G401 (cell line): ENCODE measurements at places on chromosomes 11 and 22. TPM values are rescaled to one million over a fixed set of nuclear protein-coding genes. Genes with fewer than 3 reads are reported as not detected.

RAB38 gene
- 0.17 TPM in 1 of 2 replicates, not detected in the other for total RNA-seq

RASD2 gene
- not detected in 2 replicates for total RNA-seq

FAT3 gene
- under 0.01 TPM in 1 of 2 replicates, not detected in the other for total RNA-seq

ALDH3B2 gene
- not detected in 2 replicates for total RNA-seq

DNA sequence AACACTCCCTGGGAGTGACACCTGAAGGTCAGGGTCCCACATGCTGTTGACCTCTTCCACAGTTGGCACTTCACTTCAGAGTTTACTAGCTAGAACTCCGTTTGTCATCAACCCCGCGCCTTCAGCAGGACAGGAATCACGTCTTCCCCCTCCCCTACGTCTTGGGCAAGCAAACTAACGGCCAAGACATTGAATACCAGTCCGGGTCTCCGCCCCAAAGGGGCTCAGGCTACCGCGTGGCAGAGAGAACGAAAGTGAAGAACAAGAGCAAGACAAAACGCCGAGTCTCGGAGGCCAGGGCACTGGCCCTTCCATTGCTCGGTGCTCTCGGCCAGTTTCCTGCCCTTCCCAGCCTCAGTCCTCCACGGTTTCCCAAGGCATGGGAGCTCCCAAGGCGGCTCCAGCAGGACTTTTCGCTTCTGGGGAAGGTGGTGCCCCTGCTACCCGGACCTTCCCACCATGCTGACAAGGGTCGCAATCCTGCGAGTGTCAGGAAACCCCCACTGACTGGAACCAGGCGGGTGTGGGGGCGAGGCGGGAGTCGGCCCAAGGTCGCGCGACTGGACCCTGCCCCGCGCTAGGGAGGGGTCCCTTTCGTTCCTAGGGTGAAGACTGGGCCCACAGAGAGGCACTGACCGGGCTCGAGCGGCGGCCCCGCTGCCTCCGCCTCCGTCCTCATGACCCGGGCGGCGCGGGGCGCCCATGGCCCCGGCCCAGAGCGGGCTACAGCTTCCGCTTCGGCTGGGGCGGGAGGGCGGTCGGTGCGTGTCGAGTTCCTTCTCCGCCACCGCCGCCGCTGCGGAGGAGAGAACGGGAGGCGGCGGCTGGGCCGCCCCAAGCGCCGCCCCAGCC, at the start of gene GUCD1:
GUCD1 (minus strand) TSS at position 826 of the 852 bp plus-strand sequence; CDS start at position 679, 147 bp downstream.
- peak; percentile 16 for DNase-seq

DNA sequence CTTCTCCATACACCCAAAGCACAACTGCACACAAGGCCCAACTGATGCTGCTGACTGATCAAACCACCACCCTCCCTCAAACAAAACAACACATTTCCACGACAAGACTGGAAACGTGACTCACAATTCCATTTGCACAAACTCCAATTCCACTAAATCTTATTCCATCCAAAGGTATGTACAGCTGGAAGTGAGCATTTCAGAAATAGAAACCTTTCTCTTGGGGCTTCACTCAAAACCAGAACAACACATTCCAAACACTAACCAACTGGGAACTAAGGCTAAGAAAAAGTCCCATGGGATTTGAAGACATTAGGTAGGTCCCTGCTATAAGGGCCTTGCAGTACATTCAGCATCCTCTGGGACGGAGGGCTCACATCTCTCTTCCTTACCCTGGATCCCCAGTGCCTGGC, 19.6 kb downstream of the MORC2 start:
- DNase-seq: no peak

- DNase-seq: no peak
Measured at GRCh38 chr11:67448220-67448609, 4.3 kb downstream of the GPR152 start.

DNA sequence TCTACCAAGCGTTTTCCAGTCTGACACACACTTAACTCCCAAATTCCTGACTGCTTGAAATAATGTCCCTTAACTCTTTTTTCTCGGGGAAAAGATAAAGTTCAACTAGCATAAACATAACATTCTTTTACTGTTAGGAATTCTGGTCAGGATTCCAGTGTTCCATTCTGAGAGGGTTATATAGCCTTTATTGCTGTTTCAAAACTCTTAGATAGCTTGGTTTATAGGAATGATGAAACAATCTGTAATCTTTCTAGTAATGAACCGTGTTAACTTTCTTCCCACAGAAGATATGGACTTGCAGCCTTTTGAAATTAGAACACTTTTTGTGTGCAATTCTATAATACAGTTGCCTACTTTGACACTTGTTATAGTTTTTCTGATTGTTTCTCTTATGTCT, 8.6 kb downstream of the REXO2 start:
- peak; percentile 17 for DNase-seq

- no peak for DNase-seq
Measured at GRCh38 chr22:17350292-17350691, 19.0 kb upstream of the CECR2 start.

GRCh38 chr11:112296044-112296443, 35.4 kb upstream of the PLET1 start:
- DNase-seq: no peak

GRCh38 chr11:4191031-4191571, 96.5 kb downstream of the RRM1 start:
- peak; percentile 87 for DNase-seq
